ENCODE measurements at places on chromosomes 11 and 22. TPM values are rescaled to one million over a fixed set of nuclear protein-coding genes. Genes with fewer than 3 reads are reported as not detected.
A peak's percentile ranks its signal among the peaks of the same experiment; 100 is the strongest.

The ALDH3B1 gene
- total RNA-seq, result 55.0 TPM

DNA sequence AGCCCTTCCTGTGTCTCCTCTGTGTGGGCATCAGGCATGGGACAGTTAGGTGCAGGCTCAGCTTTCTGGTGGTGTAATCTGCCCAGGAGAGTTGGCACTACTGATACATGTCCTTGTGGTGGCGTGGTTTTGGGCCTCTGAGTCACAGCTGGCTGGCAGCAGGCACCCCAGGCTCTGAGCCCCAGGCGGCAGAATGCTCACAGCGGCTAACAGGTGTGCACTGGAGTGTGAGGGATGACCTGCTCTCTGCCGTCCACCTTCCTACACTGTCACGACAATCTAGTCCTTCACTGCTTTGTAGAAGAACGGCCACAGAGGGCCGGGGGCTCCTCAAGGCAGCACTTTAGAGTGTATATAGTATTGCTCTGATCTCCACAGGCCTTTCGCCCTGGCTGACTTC lies 100.3 kb upstream of the PITPNB start:
- DNase-seq, result peak; percentile 66

The KRTAP5-2 gene
- not detected for total RNA-seq

DNA sequence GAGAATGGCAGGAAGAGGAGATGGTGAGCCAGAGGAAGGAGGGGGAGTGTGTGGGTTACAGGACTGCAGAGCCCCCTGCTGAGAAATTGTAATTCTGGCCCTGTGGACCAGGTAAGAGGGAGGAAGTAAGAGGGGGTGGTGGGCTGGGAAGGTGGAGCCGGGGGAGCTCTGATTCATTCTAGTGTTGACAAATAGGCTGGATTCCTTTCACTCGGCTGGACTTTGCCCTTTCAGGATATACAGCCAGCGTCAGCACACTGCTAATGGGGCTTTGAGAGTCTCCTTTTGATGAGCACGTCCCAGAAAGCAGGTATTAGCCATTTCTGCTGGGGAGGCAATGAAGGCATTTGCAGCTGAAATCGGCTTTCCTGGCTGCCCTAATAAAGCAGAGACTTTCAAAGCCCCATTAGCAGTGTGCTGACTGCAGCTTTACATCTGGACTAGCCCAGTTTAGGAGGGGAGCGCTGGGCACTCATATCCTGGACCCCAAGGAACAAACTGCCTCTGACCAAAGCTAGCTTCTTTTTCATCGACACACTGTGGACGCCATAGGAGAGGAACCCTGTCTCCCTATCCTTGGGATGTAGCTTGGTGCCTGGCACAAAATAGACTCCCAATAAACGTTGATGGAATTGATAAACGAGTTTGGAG lies 44.8 kb upstream of the CADM1 start:
- no peak for DNase-seq

The GVQW3 gene
- 2.5 TPM for total RNA-seq

DNA sequence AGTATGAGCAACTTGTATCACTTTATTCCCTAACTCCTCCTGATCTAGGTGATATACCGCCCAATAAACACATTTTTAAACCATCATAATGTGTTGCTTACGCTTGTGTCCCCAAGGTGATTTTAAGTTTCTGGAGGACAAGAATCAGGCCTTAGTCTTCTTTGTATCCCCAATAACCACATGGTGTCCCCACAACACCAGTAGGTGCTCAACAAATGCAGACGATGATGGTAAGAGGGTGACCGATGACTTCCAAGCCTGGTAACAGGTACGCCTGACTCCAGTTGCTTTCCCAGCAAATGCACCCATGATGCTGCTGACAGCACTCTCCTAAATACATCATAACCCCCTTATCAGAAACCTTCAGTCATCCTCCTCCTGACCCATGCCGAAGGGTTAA lies 64.2 kb downstream of the EFCAB6 start:
- no peak for DNase-seq

GRCh38 chr22:42939941-42940653 lies 74.9 kb downstream of the PACSIN2 start:
- peak; percentile 73 for DNase-seq

DNA sequence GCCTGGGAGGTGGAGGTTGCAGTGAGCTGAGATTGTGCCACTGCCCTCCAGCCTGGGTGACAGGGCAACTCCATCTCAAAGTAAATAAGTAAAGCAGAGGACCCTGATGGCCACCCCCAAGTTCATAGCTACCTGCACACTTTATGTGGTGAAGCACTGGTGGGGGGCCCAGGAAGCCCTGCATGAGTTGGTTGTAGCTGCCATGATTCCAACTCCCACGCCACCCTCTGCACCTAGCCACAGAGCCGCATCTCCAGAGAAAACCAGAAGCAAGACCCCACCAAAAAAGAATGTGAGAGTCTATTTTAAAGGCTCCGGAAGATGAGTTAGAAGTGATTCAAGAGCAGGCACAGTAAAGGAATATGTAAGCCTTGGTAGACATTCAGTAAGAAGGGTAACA lies 20.4 kb upstream of the TMA7B start:
- DNase-seq, result no peak

- no peak for DNase-seq
These were observed 746.4 kb downstream of the OPCML start for GRCh38 chr11:132785878-132786277.

The KCNJ11 gene
- 0.11 TPM for total RNA-seq

GRCh38 chr11:199004-199581 lies 6.2 kb downstream of the SCGB1C1 start:
- DNase-seq, result peak; percentile 22

- DNase-seq, result no peak
These were observed 38.5 kb downstream of the BCR start for GRCh38 chr22:23218867-23219251.

The HSPB2 gene
- total RNA-seq, result not detected

DNA sequence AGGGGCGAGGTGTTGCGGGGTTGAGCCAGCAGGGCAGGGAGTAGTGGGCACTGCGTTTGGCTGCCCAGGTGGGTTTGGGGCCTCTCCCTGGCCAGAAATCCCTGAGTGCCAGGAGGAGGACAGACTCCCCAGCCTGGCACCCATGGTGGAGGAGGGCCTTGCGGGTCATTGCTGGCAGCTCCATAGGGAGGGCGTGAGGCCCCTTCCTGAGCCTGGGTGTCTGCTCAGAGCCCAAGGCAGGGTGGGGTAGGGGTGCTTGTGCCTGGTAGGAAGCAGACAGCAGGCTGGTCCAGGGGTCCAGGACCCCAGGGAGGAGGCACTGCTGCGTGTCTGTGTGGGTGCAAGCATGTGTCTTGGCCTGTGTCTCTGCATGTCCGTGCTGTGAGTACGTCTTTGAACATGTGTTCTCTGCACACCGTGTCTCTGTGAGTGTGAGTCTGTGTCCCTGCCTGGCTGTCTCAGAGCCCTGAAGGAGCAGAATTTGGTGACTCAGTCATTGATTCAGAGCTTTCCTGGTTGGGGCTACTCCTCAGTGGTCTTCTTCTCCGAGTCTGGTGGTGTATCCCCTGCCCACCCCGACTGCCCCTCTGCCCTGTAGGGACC lies 3.9 kb downstream of the TSPAN4 start:
- DNase-seq, result no peak

- DNase-seq, result no peak
These were observed 102.3 kb downstream of the AMOTL1 start for GRCh38 chr11:94870422-94870821.

DNA sequence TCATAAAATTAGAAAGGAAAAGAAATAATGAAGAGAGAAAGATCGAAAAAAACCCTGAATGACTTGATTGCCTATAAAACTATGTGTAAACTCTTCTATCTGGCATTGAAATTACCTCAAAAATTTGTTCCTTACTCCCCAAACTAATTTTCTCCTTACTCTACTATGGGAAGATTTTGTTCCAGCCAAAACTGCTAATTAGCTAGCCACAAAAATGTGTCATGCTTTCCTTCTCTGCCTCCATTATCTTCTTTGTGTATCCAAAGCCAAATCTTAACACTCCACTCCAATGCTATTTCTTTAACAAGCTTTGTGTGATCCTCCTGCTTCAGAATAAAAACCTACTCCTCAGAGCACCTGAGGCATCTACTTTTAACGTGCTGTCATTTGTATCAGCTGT lies 831.2 kb downstream of the METTL15 start:
- DNase-seq, result no peak

The PYGM gene
- total RNA-seq, result 3.4 TPM

GRCh38 chr11:2201542-2201941 lies 29.9 kb upstream of the TH start:
- DNase-seq, result no peak

DNA sequence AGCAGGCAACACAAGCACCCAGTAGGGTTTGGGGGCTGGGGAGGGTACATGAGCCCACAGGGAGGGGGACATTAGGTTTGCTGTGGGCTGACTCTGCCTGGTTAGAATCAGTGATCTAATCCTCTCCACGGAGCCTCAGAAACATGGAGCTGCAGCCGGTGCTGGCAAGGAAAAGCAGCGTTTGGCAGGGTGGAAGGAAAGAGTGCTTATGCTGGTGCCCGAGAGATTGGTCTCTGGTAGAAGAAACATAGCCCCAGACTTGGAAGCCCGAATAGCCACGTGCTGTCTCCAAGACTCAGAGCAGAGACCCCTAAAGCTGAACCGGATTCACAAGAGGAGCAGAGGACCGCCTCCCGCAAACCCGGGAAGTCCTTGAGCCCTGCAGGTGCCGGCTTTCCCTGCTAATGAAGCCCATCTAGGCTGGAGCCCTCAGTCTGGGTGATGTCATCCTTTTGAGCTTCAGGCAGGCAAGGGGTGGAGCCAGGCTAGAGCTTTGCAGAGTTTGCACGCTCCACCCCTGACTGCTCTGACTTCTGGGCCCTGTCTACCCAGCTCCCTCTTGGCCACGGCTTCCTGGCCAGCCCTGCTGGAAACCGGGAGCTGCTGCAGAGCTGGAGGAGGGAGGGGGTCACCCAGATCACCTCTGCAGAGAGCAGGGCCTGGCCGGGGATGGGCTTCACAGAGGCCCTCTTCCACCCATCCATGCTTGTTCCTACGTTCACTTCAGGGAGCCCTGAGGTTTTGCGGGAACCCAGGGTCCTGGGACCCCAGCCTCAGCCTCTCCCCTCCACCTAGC lies 35.0 kb upstream of the JAM3 start:
- DNase-seq, result peak; percentile 93

DNA sequence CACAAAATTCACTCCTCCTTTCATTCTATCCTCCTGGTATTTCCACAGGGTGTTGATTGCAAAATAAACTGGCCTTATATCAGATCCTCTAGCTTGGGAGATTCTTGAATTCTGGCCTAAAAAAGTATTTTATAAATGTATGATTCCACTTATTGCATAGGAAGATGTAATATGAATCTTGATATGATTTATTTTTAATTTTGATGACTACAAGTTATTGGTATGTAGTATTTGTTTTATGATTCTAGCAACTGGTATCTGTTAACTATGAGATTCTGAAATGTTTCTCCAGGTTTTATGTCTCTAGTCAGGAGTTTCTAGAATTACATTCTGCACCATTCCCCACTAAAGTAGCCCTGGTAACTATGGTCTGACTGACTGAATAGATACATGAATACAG lies 373.9 kb upstream of the C11orf87 start:
- no peak for DNase-seq

The OR52I1 gene
- not detected for total RNA-seq

GRCh38 chr11:126313826-126314225 lies 10.0 kb downstream of the DCPS start:
- no peak for DNase-seq

DNA sequence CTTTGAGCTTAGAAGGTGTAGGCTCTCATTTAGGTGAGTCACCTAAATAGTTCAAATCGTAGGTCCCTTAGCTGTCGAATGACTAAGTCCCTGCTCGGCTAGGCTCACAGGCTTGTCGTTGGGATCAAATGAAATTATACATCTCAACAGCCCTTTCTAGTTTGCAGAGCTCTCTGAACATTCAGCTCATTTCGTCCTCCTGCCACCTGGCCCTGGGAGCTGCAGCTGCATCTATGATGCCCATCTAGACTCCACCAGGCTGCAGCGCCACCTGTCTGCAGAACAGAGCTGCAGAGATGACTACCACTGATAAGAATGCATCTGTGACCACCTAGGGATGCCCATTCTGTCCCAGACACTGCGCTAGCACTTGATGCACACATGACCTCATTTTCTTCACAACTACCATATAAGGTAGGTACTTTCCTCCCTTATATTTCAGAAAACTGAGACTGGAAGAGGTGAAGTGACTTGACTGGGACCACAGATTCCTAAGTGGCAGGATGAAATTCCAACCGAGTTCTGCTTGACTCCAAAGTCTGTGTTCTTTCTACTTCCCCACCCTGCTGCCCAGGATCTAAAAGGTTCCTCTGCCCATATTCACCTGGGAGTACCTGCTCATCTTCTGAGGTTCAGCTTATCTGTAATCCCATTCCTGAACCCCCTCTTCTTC lies 141.1 kb upstream of the NARS2 start:
- DNase-seq, result peak; percentile 86

The CHEK2 gene
- total RNA-seq, result 5.3 TPM

The TEX54 gene
- not detected for total RNA-seq

DNA sequence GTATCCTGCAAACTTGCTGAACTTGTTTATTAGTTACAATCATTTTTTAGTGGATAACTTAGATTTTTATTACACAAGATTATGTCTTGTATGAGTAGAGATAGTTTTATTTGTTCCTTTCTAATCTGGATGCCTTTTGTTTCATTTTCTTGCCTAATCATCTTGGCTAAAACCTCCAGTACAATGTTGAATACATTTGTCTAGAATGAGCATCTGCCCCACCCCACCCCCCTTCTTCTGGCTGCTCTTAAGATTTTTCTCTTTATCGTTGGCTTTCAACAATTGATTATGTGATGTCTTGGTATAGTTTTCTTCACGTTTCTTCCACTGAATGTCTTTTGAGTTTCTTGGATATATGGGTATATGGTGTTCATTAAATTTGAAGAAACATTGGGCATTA lies 37.3 kb upstream of the TUB start:
- no peak for DNase-seq

The OR4A16 gene
- total RNA-seq, result not detected

DNA sequence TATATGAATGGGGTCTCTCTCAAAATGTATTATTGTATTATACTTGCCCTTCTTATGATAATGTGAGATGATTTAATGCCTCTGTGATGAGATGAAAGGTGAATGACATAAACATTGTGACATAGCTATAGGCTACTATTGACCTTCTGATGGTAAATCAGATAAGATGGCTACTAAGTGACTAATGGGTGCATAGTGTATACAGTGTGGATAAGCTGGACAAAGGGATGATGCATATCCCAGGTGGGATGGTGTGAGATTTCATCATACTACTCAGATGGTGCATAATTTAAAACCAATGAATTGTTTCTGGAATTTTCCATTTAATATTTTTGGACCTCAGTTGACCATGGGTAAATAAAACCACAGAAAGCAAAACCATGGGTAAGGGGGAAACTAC lies 243.5 kb downstream of the SBF2 start:
- DNase-seq, result no peak

The CCDC89 gene
- total RNA-seq, result 1.2 TPM

- DNase-seq, result no peak
These were observed 65.8 kb downstream of the PACSIN2 start for GRCh38 chr22:42949159-42949558.

GRCh38 chr11:109972181-109972715 lies 120.9 kb upstream of the ZC3H12C start:
- no peak for DNase-seq

GRCh38 chr11:70206226-70206981 lies 3.3 kb downstream of the FADD start:
- DNase-seq, result no peak

Data from adrenal gland (tissue), 19 donors.